ENCODE measurements at places on chromosomes 6 and 20. TPM values are rescaled to one million over a fixed set of nuclear protein-coding genes. Genes with fewer than 3 reads are reported as not detected.

PRL gene
- not detected for total RNA-seq

CASS4 gene
- 0.07 TPM for total RNA-seq

RNF39 gene
- not detected for total RNA-seq

KCNK16 gene
- total RNA-seq: not detected

OPRM1 gene
- not detected for total RNA-seq

CLPSL1 gene
- total RNA-seq: not detected

PM20D2 gene
- 23.2 TPM for total RNA-seq

WFDC2 gene
- not detected for total RNA-seq

IL20RA gene
- total RNA-seq: not detected

SMOC2 gene
- total RNA-seq: not detected

All from pulmonary artery endothelial cell (primary cell).